ENCODE measurements at places on chromosomes 4 and X.

DNA sequence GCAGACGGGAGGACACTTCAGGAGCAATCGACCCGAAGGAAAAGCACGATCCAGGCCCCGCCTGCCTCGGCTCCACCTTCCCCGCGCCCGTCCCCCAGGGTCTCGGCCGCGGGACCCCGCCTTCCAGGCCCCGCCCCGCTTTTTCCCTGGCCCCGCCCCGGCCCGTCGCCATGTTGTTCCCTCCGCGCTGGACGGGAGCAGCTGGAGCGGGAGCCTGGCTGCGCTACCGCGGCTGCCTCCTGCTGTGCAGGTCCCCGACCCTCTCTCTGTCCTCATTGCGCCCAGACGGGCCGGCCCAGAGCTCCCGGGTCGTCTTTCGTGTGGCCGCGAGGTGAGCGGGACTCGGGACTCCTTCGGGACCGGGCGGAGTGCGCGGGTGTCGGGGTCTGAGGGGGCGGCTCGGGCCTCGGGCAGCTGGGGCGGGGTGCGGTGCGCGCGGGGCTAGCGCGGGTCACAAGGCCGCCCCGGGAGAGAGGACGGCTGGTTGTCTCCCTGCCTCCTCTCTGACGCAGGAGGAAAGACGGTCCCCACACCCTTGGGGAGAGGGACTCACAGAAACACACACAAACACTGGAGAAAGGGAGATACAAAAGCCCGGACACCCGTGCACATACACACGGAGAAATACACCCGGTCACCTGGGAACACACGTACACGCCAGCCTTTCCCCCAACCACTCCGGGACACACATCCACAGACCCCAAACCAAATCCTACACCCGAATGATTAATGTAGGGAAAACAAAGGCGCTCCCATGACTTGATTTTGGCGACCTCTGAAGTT lies at the start of gene RAB9A:
Gene RAB9A (plus strand): TSS at position 171 of the 783 bp plus-strand sequence. CDS start 19,619 bp downstream, outside the sequence.
- peak; percentile 55 for DNase-seq

GRCh38 chr4:146590801-146591200 lies 47.9 kb upstream of the POU4F2 start:
- no peak for DNase-seq

DNA sequence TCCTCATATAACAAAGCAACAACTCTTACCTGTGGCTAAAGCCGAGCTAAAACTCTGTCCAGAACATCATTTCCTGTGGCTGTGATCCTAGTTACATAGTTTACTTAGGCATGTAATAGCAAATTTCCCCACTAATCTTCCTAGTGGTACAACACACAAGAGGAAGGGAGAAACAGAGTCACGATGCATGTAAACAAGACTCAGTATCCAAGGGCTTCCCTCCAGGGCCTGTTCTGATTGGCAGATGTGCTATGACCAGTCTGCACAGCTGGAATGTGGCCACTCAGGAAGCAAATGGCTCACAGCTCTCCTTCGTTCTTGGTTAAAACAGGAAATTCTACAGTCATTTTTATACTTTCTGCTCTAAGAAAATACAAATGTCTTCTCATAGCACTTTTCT lies 49.2 kb upstream of the PRSS48 start:
- no peak for DNase-seq

DNA sequence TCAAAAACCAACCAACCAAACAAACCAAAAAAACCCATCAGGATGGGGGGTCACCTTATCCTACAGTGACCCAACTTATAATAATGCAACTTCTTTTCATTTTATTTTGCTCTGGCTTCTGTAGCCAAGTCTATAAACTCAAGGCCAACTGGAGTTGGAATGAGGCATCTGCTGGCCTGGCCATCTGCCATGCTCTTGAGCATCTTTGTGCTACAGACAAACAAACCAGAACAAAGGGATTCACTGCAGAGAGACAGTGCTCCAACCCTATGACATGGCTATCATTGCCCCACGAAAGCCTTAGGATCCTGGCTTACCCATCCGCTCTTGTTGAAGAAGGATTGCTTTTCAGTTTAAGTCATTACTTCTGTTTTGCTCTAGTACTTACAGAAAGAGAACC lies 49.2 kb upstream of the SCRG1 start:
- DNase-seq: no peak

DNA sequence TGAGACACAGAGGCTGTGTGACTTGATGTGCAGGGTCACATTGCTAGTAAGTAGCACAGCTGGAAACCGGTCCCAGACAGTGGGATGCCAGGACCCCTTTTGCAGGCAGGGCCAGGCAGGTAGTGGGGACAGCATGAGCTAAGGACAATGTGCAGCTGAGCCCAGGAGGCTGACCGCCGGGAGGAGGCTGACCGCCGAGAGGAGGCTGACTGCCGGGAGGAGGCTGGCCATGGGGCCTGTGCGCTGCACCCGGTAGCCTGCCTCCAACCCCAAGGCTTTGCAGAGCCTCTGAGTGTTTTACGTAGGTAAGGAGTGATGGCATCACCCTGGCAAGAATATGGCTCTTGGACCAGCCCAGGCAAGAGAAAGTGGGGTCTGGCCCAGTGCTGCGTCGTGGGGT lies 58.9 kb downstream of the TBC1D14 start:
- no peak for DNase-seq

- no peak for DNase-seq
These were observed 131.3 kb downstream of the PJA1 start for GRCh38 chrX:69033936-69034335.

DNA sequence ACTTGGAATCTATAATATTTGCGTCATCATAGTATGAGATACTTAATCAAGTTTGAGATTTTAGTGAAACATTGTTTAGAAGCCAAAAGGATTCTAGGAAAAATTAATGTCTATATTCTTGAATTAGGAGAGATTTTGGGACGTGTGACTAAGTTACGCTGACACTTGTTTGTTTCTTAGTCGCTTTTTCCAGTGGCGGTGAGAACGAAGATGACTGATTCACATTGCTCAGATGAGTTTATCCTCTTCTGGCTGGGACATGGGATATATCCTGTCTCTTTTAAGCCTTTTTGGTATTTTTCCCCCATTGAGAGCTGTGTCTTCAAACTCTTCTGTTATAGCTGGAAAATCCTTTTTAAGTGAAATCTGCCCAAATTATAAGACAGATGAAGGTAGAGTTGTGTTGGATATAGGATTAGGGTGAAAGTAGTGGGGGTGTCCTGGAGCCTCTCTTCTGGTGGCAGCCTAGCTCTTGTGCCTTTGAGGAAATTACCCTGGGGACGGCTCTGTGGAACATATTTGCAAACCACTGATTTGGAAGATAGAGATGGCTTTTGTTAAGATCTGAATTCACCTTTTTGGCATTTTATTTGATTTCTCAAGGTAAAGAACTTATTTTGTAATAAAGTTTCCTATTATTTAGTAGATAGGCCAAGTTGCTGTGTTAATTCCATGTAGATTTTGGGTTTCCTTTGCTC lies 49.7 kb downstream of the HTT start:
- no peak for DNase-seq

DNA sequence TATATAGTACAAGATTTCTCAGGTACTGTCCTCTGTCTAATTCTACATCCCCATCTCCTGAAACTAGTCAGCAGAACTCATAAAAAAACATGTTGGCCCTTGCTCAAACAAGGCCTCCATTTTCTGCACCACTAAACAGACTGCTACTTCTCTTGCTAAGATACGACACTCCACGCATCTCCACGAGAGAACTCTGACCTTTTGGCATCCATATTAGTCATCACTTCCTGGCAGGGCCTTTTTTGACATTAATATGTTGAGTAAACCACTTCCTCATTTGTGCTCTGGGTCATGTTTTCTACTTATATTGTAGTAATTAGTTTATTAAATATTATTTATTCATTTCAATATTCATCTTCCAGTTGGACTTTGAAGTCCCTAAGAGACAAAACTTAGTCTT lies 65.6 kb downstream of the DCAF8L1 start:
- no peak for DNase-seq

DNA sequence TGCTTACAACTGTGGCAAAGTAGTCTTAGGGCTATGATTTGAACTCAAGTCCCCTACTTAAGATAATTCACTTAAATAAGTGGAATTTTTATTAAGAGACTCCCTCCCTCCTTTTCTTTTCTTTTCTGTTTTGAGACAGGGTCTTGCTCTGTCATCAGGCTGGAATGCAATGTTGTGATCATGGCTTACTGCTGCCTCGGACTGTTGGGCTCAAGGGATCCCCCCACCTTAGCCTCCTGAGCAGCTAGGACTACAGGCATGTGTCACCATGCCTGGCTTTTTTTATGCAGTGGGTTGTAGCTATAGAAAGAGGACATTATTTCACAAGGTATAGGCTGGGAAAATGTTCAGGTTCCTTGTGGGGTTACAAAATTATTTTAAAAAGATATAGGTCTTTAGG lies 19.2 kb downstream of the DIAPH2 start:
- no peak for DNase-seq

DNA sequence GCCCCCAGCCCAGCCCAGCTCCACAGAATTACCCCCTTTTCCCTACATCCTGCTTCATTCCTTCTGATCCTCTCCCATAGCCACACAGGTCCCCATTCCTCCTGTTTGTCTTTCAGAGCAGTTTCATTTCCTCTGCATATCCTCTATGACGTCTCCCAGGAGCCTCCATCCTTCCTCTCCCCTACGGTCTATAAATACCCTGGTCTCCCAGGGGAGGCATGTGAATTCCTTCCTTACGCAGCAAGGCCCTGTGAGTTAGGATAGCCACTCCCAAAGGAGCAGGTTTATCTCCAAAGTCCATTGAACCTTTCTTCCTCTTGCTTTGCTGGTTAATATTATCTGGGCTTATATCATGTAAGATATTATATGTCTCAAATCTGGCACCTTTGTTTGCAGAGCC lies 8.4 kb upstream of the APLN start:
- DNase-seq: no peak

DNA sequence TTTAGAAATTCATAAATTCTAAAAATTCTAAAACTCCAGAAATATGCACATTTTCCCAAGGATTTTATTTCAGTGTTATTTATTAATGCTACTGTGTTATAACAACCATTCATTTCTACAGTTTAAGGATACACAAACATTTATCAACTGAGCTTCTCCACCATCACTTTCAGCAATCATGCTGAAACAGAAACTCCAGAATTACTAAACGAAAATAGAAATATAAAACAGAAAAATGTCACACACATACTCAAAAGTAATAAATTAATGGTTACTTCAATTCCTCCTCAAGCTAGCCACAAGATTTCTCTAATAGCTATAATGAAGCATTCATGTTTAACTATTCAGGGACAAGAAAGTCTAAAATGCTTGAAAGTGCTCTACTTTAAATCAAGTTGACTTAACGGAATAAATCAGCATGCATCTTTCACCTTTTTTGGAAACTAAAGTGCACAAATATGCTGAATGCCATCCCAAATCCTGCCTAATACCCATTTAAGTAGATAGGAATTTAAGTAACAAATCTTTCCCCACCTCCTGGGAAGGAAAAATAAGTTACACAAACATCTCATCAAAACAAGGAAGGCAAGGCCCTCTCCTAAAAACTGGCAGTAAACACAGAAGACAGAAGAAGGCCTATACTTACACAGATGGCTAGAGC lies 563 bp downstream of the FAM13A start:
- no peak for DNase-seq

GRCh38 chr4:26302031-26302899 lies 18.5 kb upstream of the RBPJ start:
- no peak for DNase-seq

GRCh38 chr4:6783111-6783981 lies 819 bp downstream of the KIAA0232 start:
- DNase-seq: peak; percentile 82

DNA sequence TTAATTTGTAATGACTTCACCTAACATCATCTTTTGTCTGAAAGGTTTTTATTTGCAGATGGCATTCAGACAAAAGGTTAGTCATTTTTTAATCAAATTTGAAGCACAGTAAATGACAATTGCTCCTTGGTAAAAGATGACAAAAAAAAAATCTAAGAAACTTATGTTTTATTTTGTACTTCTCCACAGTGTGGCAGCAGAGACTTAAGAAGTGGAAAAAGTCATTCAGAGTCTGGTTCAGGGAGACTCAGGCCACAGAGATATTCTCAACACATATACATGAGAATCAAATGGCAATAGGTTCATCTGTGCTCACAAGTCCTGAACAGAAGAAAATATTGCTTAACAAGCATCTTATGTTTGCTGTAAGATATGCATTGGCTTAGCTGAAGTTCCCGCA lies 436.2 kb downstream of the KCNIP4 start:
- no peak for DNase-seq

DNA sequence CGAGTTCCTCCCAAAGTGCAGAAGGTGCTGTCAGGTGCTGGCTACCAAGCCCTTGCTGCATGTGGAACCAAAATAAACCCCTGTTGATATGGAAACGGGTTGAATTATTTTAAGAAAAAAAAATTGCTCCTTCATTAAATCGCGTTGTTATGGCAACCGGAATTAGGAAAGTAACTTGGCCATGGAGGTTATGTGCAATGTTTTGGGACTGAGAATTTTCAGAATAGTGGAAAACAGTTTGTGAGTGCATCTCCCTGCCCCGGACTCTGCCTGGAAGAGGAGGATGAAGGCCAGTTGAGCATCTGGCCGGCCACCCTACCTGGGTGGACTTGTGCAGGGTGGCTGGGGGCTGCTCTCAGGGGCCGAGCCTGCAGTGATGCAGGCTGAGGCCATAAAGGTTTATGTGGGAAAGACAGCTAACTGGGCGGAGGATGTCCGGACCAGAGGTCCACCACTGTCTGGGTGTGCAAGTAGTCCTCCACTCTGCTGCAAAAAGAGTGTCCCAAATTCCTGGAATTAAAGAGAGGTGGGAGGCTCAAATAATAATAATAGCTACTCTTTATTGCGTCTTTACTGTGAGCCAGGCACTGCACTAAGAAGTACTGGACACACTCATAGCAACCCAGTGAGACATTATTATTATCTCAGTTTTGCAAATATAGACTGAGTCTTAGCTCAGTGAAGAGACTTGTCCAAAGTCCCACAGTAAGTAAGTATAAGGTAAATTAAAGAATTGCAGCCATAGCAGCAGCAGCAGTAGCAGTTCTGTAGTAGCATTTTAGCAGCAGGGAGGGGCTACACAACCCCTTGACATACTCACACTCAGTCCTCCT lies 20.6 kb downstream of the RTL5 start:
- DNase-seq: no peak

DNA sequence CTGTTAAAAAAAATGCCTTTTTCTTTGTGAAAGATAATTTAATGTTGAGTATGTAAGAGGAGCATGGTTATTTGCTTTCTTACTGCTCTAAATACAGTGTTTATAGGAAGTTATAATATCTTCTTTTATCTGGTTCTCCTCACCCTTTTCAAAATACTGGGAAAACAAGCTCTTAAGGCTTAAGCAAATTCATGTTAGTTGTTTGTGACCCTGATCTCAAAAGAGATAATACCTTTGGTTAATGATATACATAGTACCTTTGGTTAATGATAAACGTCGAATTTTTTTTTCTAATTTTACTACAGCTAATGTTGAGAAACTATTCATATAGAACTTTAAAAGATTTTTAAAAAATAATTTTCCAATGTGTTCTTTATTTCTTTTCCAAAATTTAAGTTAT lies 180.1 kb downstream of the RAPGEF2 start:
- no peak for DNase-seq

GRCh38 chr4:174213731-174214100 lies 69.8 kb downstream of the FBXO8 start:
- no peak for DNase-seq

GRCh38 chr4:71586087-71586763 lies 197.7 kb downstream of the GC start:
- DNase-seq: no peak
